ENCODE measurements at places on chromosomes 3 and 15.

GRCh38 chr3:60992395-60992794 is 258.9 kb downstream of the FHIT start:
- no peak for DNase-seq

GRCh38 chr3:31405515-31405914 is 127.2 kb upstream of the STT3B start:
- no peak for DNase-seq

DNA sequence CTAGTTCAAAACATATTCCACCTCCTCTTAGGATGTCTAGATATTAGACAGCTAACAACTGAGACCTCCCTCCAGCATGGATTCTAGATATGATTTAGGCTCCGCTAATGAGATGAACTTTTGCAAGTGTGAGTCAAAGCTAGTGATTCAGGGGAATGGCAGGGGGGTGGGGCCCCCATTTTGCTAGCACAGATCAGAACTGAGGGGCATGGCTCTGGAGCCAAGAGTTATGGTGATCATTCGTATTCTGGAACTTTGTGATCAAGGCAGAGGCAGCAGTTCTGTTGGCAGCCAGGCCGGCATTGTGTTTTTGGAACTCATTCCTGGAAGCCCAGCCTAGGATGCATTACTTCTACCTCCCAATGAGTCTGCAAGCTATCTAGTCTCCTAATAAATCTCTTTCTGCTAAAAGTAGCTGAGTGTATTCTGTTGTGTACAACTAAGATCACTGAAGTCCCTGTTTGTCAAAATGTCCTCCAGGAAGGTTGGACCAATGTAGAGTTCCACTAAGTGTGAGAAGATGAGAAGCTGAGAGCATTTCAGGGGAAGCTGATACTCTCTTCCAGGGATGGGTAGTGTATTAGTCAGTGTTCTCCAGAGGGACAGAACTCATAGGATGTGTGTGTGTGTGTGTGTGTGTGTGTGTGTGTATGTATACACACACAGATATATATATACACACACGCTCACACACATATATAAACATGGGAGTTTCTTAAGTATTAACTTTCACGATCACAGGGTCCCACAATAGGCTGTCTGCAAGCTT is 312.7 kb downstream of the TLE3 start:
- DNase-seq = no peak

DNA sequence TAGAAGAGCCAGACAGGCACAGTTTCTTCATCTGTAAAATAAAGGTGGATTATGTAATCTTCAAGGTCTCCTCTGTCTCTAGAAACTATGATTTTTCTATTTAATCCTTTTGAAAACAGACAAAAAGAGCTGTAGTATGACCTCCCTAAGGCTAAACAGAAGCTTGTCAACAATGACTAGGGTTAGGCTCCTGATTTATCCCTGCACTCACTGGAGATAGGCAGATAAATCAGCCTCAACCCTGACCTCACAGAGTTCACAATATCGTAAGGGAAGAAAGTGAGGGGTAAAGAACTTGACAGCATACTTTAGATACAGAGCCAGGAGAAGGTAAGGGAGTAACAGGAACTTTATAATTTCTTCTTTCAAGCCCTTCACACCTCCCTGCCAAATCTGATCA is 124.8 kb downstream of the TMCC1 start:
- no peak for DNase-seq

GRCh38 chr3:51371943-51372557 is 13.0 kb upstream of the MANF start:
- DNase-seq = peak; percentile 27

- DNase-seq = no peak
These were observed 60.5 kb downstream of the DLG1 start for GRCh38 chr3:197237897-197238296.

- DNase-seq = peak; percentile 24
These were observed 31.5 kb downstream of the ESYT3 start for GRCh38 chr3:138465925-138466324.

DNA sequence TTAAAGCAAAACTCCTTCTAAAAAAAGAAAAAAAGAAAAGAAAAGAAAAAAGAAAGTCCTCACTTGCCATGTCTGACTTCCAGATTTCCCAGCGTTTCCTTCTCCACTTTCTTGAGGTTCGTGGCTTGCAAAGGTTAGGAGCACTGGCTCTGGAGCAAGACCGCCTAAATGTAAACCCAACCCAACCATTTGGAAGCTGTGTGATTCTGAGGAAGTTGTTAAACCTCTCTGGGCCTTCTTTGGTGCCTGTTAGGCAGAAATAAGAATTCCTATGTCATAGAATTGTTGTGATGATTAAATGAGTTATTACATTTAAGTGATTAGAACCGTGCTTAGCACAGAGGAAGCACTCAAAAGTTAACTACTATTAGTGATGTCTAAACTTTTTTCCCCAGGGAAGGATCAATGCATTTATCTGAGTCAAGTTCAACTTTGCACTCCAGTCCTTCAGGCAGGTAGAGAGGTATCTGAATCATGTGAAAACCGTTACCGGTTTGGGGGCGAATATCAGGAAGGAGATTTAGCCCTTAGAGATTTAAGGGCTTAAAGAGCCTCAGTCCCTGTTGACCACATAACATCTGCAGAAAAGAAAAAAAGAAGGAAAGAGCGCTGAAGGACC is 78.3 kb upstream of the HES1 start:
- no peak for DNase-seq

DNA sequence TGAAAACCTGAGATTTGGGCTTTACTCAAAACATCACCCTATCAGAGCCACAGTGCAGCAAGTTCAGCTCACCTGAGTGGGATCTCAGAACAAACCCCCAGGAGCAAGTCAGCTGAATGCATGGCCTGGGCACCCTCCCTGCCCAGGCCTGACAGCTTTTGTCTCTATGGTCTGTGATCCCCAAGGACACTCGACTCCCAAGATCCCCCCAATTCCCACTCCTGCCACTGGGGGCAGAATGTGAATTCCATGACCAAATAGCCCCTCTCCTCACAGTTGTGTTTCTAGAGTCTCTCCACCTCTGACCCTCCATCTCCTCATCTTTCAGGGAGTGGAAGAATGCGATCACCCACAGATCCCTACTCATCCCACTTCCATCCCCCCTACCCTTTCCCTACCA is 58.9 kb downstream of the ZNF445 start:
- no peak for DNase-seq

- DNase-seq = peak; percentile 53
These were observed 229.0 kb downstream of the ITPR1 start for GRCh38 chr3:4722103-4722502.

- peak; percentile 31 for DNase-seq
These were observed 665 bp downstream of the GLB1 start for GRCh38 chr3:33096093-33096868.

DNA sequence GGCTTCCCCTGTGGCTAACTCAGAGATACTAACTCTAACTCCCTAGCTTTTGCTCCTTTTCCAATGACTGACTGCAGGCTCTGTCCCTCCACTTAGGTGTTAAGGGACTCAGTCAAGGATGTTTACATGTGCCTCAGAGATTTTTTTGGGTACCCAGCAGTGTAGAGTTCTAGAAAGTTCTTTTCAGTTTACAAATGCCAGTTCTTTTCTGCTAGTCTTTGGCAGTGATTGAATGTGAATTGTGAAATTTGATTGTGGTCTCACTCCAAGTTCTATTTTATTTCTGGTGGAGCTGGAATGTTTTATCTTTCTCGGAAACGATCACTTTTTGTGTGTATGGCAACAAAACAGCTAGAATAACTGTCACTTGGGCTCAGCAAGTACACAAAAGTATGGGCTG is 60.6 kb downstream of the IL1RAP start:
- no peak for DNase-seq

DNA sequence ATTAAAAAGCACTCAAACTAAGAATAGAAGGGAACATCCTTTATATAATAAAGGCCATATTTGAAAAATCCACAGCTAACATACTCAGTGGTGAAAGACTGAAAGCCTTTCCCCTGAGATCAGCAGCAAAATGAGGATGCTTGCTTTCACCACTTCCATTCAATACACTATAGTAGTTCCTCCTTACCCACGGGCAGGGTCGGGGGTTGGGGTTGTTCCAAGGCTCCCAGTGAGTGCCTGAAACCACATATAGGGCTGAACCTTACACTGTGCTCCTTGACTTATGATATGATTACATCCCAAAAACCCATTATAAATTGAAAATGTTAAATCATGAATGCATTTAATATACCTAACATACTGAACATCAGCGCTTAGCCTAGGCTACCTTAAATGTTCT is 37.7 kb downstream of the ALDH1L1 start:
- no peak for DNase-seq

DNA sequence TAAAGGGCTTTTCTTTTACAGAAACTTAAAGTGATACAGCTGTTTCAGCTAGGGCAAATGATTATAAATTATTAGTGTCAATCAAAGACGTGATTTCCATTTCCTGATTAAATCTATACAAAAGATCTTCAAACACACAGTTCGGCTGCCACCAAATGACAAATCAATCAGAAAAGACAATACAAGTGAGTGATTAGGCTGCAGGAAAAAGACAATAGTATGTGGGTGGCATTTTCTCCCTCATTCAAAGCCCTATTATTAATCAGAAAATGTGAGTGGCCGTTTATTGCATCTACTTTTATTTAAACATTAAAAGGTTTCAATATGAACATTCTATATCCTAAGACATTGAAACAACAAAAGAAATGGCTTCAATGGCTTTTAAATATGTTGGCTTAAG is 895.6 kb upstream of the ROBO1 start:
- no peak for DNase-seq

DNA sequence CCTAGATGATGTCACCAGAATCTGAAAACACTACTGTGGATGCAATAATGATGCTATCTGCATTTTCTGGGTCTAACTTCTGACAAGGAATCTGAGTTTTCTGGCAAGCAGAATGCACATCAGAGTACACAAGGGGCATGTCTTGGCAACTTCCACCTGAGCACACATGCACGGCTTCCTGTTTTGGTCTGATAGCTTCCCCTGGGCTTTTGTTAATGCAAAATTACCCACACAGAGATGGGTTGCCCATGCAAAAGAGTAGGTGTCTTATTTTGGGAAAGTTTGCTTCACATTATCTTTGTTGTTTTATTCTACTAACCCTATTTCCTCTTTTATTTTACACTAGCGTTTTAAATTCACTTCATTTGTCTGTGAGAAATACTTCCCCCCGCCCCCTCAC is 74.2 kb upstream of the SATB1 start:
- DNase-seq = no peak

DNA sequence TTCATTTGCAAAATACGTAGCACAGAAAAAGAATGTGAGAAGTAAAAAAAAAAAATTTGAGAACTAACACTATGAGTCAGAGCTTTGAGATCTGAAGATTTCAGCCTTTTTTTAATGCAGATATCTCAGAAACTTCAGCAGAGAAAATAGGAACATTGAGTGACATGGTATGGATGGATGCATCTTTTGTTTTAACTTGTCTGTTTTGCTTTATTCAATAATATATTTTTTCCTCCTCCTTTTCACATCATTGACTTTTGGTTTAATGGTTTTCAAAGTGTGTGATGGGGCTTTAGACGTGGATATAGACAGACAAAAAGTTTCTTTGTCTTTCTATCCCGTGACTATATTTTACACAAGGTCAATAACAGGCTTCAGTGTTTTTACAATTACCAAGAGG is 426.7 kb upstream of the FRG2C start:
- no peak for DNase-seq

DNA sequence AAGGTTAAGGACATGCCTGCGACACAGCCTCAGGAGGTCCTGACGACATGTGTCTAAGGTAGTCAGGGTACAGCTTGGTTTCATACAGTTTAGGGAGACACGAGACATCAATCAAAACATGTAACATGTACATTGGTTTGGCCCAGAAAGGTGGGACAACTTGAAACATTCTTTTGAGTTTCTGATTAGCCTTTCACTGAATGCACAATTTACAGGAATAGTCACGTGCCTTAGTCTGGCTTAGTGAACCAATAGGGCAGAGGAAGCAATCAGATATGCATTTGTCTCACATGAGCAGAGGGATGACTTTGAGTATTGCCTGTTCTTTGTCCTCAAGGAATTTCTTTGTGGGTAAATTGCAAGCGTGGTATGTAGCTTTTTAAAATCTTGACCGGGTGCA is 24.5 kb upstream of the HDAC11 start:
- no peak for DNase-seq

DNA sequence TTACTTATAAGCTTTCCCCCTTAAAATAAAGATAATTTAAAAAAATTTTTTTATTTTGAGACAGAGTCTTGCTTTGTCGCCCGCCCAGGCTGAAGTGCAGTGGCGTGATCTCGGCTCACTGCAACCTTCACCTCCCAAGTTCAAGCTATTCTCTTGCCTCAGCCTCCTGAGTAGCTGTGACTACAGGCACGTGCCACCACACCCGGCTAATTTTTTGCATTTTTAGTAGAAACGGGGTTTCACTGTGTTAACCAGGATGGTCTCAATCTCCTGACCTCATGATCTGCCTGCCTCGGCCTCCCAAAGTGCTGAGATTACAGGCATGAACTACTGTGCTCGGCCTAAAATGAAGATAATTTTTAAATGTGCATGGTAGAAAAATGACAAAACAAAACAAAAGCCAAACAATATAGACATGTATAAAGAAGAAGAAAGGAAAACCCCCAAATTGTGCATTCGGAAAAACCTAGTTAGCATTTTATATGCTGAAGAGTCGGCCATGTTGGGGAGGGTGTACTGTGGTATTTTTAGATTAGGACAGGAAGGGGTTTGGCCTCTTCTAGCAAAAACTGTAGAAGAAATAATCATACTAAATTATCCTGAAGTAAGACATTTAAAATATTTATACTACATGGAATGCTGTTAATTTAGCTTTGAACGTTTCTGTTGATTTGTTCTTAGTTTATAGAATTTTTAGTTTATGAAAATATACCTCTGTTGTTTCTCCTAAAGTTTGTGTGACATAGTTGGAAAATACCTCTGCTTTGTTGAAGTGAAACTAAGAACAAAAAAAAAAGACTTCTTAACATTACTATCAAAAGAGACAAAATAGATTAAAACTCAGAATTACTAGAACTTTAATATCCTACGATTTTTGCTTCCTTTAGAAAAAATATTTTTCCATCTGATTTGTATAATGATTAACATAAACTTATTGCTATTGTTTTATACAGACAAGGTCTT is 7.4 kb downstream of the APPL1 start:
- DNase-seq = no peak

- no peak for DNase-seq
These were observed 644.9 kb upstream of the DPPA4 start for GRCh38 chr3:109982201-109982600.

GRCh38 chr3:27629366-27629765 is 92.8 kb downstream of the EOMES start:
- DNase-seq = no peak

DNA sequence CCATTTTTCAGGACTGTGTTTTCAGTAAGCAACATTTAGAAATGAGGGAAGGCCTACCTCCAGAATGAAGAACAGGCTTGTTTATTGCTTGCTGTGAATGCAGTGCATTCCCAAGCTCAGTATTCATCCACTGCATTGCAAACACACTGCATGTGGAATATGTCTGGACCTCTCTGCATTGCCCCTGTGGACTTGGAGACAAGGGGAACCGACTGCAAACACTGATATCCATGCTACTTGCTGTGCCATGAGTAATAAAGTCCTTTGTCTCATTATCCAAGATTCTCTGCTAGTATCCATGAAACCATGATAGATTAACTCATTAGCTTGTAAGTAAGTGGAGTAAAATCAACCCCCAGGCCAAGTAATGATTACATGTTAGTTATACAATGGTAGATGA is 301.2 kb upstream of the NR2E3 start:
- DNase-seq = no peak

GRCh38 chr15:74784426-74785193 is 2.7 kb downstream of the CSK start:
- DNase-seq = no peak
